ENCODE measurements at places on chromosomes 4 and X. TPM values are rescaled to one million over a fixed set of nuclear protein-coding genes. Genes with fewer than 3 reads are reported as not detected.

DNA sequence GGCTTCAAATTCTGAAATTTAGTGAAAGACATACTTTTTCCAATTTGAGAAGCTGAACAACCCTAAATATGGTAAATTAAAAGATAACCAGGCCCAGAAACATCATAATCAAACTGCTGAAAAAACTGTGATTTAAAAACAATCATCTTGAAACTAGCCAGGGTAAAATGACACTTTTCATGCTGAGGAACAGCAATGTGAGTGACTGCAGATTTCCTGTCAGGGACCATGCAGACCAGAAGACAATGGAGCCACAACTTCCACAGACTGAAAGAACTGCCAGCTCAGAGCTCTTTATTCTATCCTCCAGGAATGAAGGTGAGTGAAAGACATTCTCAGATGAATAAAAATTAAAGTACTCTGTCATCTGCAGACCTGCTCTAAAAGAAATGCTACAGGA is 73.3 kb downstream of the NAT8L start:
- H3K4me1 ChIP-seq, result no peaks in the 10 kb centered on the region
- no peaks in the 10 kb centered on the region for H3K36me3 ChIP-seq
- DNase-seq, result no peak
- no peaks in the 10 kb centered on the region for H3K27me3 ChIP-seq
- H3K4me3 ChIP-seq, result no peak overlapping the region

- no peak overlapping the region for H3K27ac ChIP-seq
- H3K4me1 ChIP-seq, result no peaks in the 10 kb centered on the region
- no peak overlapping the region for H3K4me3 ChIP-seq
- no peak for DNase-seq
Observed at GRCh38 chr4:149370002-149370401, 445.6 kb downstream of the IQCM start.

The CT45A1 gene
- total RNA-seq, result not detected

GRCh38 chrX:111098874-111099273 is 2.9 kb downstream of the PAK3 start:
- no peaks in the 10 kb centered on the region for H3K36me3 ChIP-seq
- no peak overlapping the region for H3K4me3 ChIP-seq
- no peaks in the 10 kb centered on the region for H3K4me1 ChIP-seq
- no peaks in the 10 kb centered on the region for H3K27me3 ChIP-seq
- H3K27ac ChIP-seq, result no peak overlapping the region

GRCh38 chr4:95289028-95289634 is 259.6 kb downstream of the UNC5C start:
- no peak for DNase-seq
- H3K4me3 ChIP-seq, result no peak overlapping the region
- no peaks in the 10 kb centered on the region for H3K4me1 ChIP-seq
- no peaks in the 10 kb centered on the region for H3K27me3 ChIP-seq
- H3K27ac ChIP-seq, result no peak overlapping the region
- no peaks in the 10 kb centered on the region for H3K36me3 ChIP-seq

The RHOXF2 gene
- total RNA-seq, result 0.29 TPM

The CXCL3 gene
- 22.4 TPM for total RNA-seq

The PF4V1 gene
- total RNA-seq, result not detected

DNA sequence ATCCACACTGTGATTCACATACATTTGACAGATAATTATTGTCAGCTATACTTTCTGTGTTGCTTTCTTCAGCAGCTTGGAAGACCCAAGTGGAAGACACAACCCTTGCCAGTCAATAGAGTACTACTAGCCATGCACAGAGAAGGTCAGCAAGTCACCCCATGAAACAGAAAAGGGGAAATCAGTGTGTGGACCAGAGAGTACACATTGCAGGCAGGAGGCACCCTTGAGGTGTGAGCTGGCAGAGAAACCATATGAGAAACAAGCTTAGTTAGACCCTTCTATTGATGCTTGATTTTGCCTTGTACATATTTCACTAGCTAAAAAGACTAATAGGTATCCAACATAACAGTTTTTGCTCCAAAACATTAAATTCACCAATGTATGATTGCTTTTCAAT is 99.5 kb downstream of the NLGN4X start:
- H3K27me3 ChIP-seq, result no peaks in the 10 kb centered on the region
- no peaks in the 10 kb centered on the region for H3K4me1 ChIP-seq
- DNase-seq, result no peak
- H3K4me3 ChIP-seq, result no peak overlapping the region
- no peak overlapping the region for H3K27ac ChIP-seq

GRCh38 chr4:40247350-40247749 is 50.5 kb downstream of the RHOH start:
- H3K27me3 ChIP-seq, result no peaks in the 10 kb centered on the region
- no peaks in the 10 kb centered on the region for H3K36me3 ChIP-seq
- no peak overlapping the region for H3K4me3 ChIP-seq

- peaks cover 22% of the 10 kb centered on the region for H3K4me1 ChIP-seq
- DNase-seq, result no peak
- H3K27me3 ChIP-seq, result no peaks in the 10 kb centered on the region
- H3K4me3 ChIP-seq, result peak overlapping the region; percentile 80
- H3K36me3 ChIP-seq, result peaks cover 42% of the 10 kb centered on the region
Observed at GRCh38 chr4:121801715-121802075, 572 bp downstream of the EXOSC9 start.

The PABPC1L2B gene
- total RNA-seq, result not detected

Measured in upper lobe of left lung (tissue), 6 donors.